Spleen (tissue), 13 donors: ENCODE measurements at places on chromosomes 12 and 14. TPM values are rescaled to one million over a fixed set of nuclear protein-coding genes. Genes with fewer than 3 reads are reported as not detected.

GRCh38 chr12:91882910-91883309, 262.7 kb downstream of the BTG1 start:
- no peak for DNase-seq
- no peaks in the 10 kb centered on the region for H3K27me3 ChIP-seq
- no peaks in the 10 kb centered on the region for H3K36me3 ChIP-seq
- no peak overlapping the region for H3K27ac ChIP-seq

DNA sequence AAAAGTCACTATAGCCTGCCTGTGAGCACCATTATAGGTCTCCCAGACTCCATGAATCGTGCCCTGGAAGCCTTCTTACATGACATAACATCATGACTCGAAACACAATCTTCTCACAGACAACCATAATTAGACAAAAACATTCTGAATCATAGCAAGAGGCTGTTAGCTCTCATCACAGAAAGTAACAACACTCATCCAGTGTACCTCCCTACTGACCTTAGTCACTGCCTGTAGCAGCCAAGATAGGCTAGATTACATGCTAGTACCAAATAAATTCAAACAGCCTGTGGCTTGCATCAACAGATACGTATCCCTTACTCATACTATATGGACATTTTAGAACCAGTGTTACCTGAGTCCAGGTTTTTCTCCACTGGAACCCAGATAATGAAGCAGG, 663.8 kb upstream of the FOXG1 start:
- H3K27me3 ChIP-seq = no peaks in the 10 kb centered on the region
- no peak overlapping the region for H3K4me3 ChIP-seq
- no peaks in the 10 kb centered on the region for H3K36me3 ChIP-seq
- H3K4me1 ChIP-seq = no peaks in the 10 kb centered on the region
- no peak overlapping the region for H3K27ac ChIP-seq
- DNase-seq = no peak

DNA sequence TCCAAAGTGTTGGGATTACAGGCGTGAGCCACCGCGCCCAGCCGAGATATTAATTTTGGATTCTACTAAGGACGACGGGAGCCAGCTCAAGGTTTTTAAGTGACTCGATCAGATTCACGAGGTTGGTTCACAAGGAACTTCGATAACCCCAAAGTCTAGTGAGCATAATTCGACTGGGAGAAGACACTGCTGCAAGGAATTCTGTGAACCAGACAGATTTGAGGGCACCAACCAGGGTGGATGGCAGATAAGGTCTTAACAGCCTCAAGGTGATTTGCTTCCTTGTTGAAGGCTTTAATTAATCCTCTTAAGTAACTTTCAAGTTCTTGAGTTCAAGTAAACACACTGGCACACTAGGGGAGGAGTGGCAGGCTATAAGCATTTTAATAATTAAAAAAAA, 1.1 kb upstream of the KLHDC2 start:
- H3K4me3 ChIP-seq = peak overlapping the region; percentile 89
- H3K36me3 ChIP-seq = no peaks in the 10 kb centered on the region
- peaks cover 23% of the 10 kb centered on the region for H3K4me1 ChIP-seq
- H3K27ac ChIP-seq = peak overlapping the region; percentile 96
- no peaks in the 10 kb centered on the region for H3K27me3 ChIP-seq

Gene HOXC11
- total RNA-seq = not detected

Gene ACSM4
- not detected for total RNA-seq
